ENCODE measurements at places on chromosomes 4 and X.

DNA sequence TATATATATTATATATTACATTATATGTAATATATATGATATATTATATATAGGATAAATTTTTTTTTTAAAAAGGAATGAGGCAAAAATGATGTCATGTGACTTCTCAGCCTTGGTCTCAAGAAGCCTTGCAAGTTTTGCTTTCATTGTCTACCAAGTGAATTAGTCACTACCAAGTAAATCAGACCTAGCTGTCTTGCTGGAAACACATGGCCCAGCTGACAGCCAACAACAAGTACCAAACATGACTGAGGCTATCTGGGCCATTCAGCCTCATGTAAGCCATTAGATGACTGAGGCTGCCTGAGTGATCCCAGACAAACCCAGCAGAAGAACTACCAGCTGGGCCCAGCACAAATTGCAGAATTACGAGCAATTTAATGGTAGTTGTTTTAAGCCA lies 44.9 kb downstream of the HAND2 start:
- DNase-seq, result no peak

GRCh38 chr4:616911-617643 lies 8.3 kb upstream of the PDE6B start:
- DNase-seq, result no peak

GRCh38 chr4:154465085-154465484 lies 26.5 kb downstream of the DCHS2 start:
- no peak for DNase-seq

DNA sequence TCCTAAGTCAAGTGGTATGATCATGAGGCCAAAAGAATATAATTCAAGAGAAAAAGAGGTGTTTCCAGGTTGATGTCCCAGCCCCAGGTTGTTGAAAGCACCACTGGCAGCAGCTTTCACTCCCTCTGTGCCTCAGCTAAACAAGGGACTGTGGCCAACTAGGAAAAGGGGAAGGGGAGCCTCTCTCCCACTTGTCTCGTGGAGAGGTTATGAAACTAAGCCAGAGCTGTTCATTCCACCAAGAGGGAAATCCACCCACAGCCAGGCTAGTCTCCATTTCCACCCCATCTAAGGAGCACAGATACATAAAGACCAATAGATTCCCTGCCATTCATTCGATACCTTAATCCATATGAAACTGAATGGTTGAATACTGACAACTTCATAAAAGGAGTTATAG lies 8.1 kb downstream of the ANXA5 start:
- DNase-seq, result no peak

DNA sequence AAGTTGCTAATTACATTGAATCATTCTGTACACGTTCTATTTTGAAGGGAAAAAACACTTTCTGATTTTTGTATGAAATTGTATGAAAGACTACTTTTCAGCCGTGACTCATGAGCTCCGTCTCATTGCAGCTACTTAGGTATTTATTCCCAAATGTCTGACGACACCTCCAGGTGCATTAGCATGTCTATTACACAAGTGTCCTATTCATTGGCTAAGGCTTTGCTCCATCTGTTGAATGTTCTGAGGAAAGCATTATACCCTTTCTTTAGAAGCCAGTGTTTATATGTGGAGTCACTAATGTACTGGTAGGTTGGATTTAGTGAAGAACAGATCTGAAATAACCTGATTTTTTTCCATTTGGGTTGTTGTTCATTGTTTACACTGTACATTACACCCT lies 51.8 kb downstream of the MAP7D3 start:
- no peak for DNase-seq

DNA sequence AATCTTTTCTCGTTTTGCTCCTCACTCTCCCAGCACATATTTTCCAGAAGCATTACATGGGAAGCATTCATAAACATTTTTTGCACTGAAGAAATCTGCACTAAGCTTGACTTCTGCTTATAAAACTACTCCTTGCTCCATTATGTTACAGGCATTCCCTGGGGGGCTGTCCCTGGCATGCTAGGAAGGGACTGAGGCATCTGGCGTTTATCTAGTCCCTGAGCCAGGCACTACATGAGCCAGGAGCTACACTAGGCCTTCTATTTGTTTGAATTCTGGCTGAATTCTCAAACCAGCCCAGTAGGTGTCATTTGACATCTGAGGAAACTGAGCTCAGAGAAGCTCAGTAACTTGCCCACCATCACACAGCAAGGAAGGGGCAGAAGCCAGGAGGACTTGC lies 43.3 kb downstream of the NHSL2 start:
- no peak for DNase-seq

DNA sequence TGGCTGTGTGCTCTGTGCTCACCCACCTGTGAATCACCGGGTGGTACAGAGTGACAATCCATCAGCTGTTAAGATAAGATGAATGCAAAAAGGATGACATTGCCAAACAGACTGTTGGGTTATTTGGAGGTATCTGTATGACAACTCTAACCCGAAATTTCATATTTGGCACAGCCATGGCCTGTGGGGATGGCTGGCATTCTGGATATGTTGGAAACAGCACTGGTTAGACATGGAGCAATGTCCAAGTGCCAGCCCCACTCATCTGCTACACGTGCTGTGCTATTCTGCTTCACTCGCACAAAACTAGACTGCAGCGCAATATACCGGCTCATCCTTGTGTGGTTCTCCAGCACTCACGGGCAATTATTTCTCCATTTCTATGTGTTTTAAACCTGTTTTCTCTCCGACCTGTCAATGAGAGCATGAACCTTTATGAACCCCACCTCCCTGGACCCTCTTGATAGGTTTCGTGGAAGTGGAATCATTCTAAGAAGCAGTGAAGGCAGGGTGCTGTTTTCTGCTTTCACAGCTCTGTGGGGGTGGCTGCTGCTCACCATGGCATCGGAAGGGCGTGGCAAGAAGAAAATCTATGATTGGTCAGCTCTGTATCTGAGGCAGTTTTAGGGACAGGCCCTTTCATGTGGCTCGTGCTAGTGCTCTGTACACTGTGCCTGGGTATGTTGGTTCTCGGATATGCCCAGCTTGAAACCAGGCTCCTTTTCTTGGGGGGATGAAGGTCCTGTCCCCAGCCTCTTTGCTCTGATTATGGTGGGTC lies 94.9 kb downstream of the ENPP6 start:
- no peak for DNase-seq

- no peak for DNase-seq
These were observed 85.9 kb downstream of the ZAR1 start for GRCh38 chr4:48575964-48576363.

DNA sequence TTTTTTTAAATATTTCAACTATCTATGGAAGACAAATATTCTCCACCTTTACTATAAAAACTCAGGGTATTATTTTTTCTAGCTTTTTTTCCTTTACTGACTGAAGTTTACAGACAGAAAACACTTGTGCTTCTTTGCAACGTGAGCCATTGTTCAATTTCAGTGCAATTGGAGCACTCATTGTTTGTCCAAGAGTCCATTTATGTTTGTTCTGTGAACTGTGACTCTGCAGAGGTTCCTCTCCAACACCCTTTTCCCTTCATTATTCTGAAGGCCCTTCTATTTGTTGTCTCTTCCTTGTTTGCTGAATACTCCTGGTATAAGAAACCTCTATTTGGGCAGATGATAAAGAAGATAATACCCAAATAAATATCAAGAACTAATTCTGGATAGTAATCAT lies 37.4 kb downstream of the DAPP1 start:
- no peak for DNase-seq

GRCh38 chr4:70703619-70704214 lies 15.4 kb downstream of the UTP3 start:
- DNase-seq, result no peak

- DNase-seq, result no peak
These were observed 36.7 kb downstream of the KLF8 start for GRCh38 chrX:56268888-56269287.

DNA sequence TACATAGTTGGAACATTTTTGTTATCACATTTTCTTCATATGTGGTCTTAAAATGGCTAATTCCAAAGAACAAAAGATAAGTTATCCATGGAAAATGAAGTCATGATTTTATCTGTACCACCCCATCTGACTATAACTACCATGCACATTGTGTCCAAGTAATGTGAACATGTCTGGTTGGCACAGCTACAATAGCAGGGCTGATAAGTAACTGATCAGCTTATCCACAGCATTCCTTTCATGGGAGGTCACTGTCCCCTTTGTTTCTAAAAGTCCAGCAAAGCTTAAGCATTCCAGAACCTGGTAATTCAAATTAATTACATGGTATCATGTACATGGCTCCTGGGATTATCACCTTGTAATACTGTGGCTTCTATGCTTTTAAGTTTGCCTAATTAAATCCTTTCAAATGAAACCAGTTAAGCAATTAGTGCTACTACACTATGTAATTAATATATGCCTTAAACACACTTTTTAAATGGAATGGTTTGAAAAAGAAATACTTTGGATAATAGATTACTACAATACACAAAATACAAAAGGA lies 21.1 kb upstream of the SORBS2 start:
- DNase-seq, result no peak

GRCh38 chrX:149712831-149713230 lies 971 bp downstream of the MAGEA11 start:
- no peak for DNase-seq
